Esophagus mucosa (tissue), 1 donor: ENCODE measurements at places on chromosomes 7 and 10.
A peak's percentile ranks its signal among the peaks of the same experiment; 100 is the strongest.

- ATAC-seq = no peak
Observed at GRCh38 chr7:1419688-1420087, 39.6 kb downstream of the MICALL2 start.

DNA sequence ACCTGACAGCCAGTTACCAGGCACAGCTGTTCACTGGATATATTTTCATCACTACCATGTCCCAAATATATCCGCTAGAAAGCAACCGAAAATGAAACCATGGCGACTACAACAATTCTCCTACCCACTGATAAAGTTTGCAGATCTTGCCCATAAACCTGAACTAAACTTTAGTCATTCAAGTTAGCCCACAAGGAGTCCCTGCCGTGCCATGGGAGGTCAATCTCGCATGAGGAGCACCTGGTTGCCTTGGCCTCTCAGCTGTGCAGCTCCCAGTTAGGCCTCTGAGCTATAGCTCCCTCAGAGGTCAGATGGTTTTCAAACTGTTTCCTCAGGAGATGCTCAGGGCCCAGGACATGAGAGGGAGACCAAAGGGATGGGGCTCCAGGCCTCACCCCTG lies 211.1 kb upstream of the RNF32 start:
- ATAC-seq = no peak

DNA sequence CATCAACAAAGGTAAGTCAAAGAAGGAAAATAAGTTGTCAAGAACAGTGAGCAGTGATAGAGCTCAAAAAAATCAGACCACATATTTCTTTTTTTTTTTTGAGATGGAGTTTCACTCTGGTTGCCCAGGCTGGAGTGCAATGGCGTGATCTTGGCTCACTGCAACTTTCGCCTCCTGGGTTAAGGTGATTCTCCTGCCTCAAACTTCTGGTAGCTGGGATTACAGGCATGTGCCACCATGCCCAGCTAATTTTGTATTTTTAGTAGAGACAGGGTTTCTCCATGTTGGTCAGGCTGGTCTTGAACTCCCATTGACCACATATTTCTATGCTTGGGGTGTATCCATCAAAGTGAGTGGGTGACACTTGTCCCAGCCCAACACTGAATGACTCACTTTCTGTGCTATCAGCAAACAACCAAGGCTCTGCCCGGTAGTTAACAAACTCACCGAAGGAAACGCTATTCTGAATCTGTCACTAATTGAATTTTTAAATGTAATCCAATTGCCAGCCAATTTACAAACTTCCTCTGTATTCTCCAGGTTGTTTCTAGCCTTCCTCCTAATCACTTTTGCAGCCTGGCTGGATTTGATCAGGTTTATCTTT lies 19.6 kb upstream of the SMNDC1 start:
- ATAC-seq = no peak

- peak; percentile 14 for ATAC-seq
Observed at GRCh38 chr10:119283818-119284217, 76.4 kb downstream of the GRK5 start.

- peak; percentile 31 for ATAC-seq
Observed at GRCh38 chr10:116430288-116430687, 2.6 kb downstream of the PNLIPRP3 start.
